T-cell (primary cell): ENCODE measurements at places on chromosomes 13 and 19. TPM values are rescaled to one million over a fixed set of nuclear protein-coding genes. Genes with fewer than 3 reads are reported as not detected.

DNA sequence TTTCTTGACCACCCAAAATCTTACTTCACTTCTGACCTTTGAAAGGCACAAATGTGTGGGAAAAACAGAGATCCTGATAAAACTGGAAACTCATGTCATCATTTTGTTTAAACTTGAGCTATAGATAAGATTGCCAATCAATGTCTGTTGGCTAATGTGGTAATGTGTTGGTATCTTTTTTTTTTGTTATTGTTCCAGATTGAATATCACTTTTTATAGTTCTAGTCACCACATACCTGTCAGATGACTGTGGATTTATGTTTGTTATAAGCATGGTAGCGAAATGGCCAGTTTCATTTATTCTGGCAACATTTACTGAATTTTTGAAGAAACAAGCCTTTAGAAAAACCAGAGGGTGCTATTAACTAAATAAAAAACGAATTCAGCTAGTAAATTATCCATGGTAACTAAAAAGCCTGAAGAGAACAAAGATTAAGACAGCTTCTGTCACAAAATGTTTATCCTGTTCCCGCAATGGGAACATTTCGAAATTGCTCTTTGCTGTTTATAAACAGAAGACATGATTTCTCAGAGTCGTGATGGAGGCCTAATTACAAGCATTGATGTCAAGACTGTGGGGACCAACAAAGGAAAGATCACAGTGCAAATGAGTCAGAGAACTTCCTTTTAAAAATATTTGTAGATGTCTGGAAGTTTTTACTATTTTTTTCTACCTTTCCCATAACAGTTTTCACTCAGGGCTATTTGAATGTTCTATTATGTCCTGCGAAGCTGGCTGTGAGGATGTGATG, 82.9 kb upstream of the POSTN start:
- no peaks in the 10 kb centered on the region for H3K27me3 ChIP-seq
- H3K4me3 ChIP-seq: no peak overlapping the region
- H3K4me1 ChIP-seq: no peaks in the 10 kb centered on the region

GRCh38 chr13:39501702-39502324, 101.2 kb downstream of the LHFPL6 start:
- no peaks in the 10 kb centered on the region for H3K27me3 ChIP-seq
- no peaks in the 10 kb centered on the region for H3K36me3 ChIP-seq

DNA sequence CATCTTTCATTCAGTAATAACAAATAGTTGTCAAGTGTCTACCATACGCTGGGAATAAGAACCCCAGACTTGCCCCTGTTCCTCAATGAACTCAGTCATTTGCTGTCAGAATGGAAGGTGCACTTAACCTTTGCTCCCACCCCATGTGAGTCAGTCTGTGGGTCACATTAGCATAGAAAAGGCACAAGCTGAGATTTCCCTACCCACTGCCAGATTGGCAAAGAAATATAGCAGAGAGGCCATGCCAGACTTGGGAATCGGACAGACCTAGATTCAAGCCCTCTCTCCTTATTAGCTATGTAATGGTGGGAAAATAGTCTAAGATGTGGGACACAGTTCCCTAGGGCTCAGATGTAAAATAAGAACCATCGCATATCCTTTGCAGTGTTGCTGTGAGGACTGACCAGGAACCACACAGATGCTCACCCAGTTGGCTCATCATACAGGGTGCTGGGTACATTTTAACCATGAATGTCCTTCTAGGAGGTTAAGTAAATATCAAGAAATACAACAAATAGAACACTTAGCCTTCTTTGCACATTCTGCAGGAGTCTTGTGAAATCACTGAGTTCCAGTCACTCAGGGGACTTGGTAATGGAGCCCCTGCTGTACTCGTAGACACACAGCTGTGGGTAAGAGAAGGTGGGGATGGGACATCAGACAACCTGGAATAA, 218.2 kb downstream of the FGF14 start:
- H3K27me3 ChIP-seq: no peaks in the 10 kb centered on the region
- no peak for DNase-seq
- H3K4me3 ChIP-seq: no peak overlapping the region
- H3K36me3 ChIP-seq: no peaks in the 10 kb centered on the region

DNA sequence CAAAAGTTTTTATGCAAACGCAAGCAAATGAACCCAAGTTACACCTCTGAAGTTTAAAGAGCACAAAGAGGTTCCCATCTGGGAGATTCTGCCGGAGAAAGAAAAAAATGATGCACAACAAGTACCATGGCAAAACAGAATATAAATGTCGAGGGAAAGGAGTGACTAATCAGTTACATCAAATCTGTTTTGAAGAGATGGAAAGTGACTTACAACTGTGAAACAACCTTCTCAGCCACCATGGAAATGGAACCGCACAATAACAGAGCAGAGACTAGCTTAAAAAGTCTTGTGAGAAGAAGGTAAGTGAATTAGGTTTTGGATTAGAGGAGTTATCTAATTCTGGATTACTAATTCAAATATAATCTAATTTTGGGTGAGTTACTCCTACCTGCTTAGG, 2.4 kb downstream of the HSPH1 start:
- H3K36me3 ChIP-seq: no peaks in the 10 kb centered on the region
- H3K27ac ChIP-seq: no peak overlapping the region
- DNase-seq: no peak
- H3K4me3 ChIP-seq: no peak overlapping the region
- peaks cover 31% of the 10 kb centered on the region for H3K4me1 ChIP-seq

GRCh38 chr13:77502104-77502720, 33.3 kb upstream of the SCEL start:
- H3K27me3 ChIP-seq: no peaks in the 10 kb centered on the region
- H3K4me3 ChIP-seq: no peak overlapping the region
- DNase-seq: no peak
- no peaks in the 10 kb centered on the region for H3K4me1 ChIP-seq

GRCh38 chr19:55149078-55150003, at the start of gene TNNT1:
TSS of gene TNNT1 (minus strand) at chr19:55149206. CDS start at chr19:55147157, 2,049 bp downstream.
- no peak within 1 kb of the TSS for H3K4me3 ChIP-seq
- peaks cover 3% of the 10 kb centered on the region for H3K4me1 ChIP-seq
- no peak within 1 kb of the TSS for H3K27ac ChIP-seq
- no peaks in the 10 kb centered on the region for H3K36me3 ChIP-seq
- peaks cover 2% of the 10 kb centered on the region for H3K27me3 ChIP-seq

- no peak overlapping the region for H3K27ac ChIP-seq
- H3K36me3 ChIP-seq: no peaks in the 10 kb centered on the region
- H3K4me1 ChIP-seq: no peaks in the 10 kb centered on the region
Measured at GRCh38 chr19:33334271-33334670, 31.9 kb upstream of the CEBPA start.

GRCh38 chr13:42272115-42272803, at the start of gene AKAP11:
TSS of gene AKAP11 (plus strand) at chr13:42272152. CDS start at chr13:42286349, 14,197 bp downstream.
- H3K27ac ChIP-seq: peak within 1 kb of the TSS; percentile 90
- H3K36me3 ChIP-seq: no peaks in the 10 kb centered on the region
- no peaks in the 10 kb centered on the region for H3K27me3 ChIP-seq
- H3K4me3 ChIP-seq: peak within 1 kb of the TSS; percentile 81
- peak; percentile 23 for DNase-seq

DNA sequence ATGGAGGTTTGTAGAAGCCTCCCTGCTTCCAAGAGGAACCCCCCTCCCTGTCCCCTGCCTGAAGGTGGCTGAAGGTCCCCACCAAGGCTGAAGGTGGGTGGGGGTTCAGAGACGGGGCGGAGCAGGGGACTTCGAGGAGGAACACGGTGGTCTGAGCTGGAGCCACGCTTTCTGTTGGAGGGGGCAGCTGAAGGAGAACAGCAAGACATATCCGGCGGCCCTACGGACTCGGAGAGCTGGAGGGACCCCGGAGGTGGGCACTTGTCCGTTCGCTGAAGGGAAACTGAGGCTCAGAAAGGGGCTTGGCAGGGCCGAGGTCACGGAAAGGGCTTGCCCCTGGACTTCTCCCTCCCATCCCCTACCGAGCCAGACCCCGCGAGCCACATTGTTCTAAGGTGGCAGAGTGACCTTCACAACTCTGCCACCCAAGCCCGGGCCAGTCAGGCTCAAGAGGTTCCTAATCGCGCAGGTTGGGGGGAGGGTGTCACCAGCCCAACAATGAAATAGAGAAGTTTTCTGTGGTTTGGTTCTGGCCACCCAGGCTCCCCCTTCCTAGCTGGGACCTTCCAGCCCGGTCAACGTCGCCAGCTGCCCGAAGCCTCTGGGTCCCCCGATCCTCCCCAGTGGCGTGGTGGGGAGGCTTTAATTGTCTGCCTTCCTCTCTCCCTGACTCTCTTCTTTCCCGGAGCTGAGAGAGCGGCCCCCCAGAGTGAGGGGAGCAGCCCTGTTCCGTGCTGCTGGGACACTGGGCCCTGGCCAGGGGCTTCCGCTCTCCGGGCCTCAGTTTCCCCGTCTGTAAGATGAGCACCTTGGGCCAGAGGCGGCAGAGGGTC, 15.5 kb upstream of the KCNN1 start:
- no peaks in the 10 kb centered on the region for H3K36me3 ChIP-seq
- H3K27me3 ChIP-seq: no peaks in the 10 kb centered on the region
- H3K4me1 ChIP-seq: peaks cover 2% of the 10 kb centered on the region
- no peak overlapping the region for H3K27ac ChIP-seq
- H3K4me3 ChIP-seq: no peak overlapping the region

GRCh38 chr19:17409990-17410389, 4.6 kb upstream of the BST2 start:
- no peak overlapping the region for H3K4me3 ChIP-seq
- no peak overlapping the region for H3K27ac ChIP-seq
- DNase-seq: no peak
- H3K27me3 ChIP-seq: no peaks in the 10 kb centered on the region

DNA sequence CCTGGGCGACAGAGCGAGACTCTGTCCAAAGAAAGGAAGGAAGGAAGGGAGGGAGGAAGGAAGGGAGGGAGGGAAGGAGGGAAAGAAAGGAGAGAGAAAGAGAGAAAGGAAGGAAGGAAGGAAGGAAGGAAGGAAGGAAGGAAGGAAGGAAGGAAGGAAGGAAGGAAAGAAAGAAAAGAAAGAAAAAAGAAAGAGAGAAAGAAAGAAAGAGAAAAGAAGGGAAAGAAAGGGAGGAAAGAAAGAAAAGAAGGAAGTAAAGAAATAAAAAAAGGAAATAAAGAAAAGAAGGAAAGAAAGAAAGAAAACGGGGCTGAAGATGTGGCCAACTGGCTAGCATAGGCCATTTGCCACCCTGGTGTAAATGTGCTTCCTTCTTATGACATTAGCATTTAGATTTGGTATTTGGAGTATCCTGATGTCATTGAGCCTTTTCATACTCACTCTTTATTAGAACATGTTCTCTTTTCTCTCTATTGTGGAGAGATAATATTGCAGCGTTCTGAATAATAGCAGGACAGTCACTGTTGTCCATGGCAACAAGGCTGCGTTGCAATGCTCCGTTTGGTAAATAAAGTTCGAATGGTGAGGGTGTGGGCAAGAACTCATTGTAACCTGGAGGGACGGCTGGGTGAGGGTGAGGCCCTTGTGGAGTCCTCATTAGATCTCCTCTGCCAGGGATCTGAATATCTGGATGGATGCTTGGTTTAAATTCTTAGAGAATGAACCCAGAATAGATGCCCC, 173.9 kb upstream of the UBL3 start:
- H3K27ac ChIP-seq: no peak overlapping the region
- no peak overlapping the region for H3K4me3 ChIP-seq
- no peaks in the 10 kb centered on the region for H3K4me1 ChIP-seq
- H3K27me3 ChIP-seq: peaks cover under 1% of the 10 kb centered on the region
- H3K36me3 ChIP-seq: no peaks in the 10 kb centered on the region

- H3K27me3 ChIP-seq: no peaks in the 10 kb centered on the region
- peaks cover 22% of the 10 kb centered on the region for H3K36me3 ChIP-seq
- no peak overlapping the region for H3K27ac ChIP-seq
- H3K4me3 ChIP-seq: no peak overlapping the region
- H3K4me1 ChIP-seq: no peaks in the 10 kb centered on the region
Measured at GRCh38 chr13:46721054-46721453, 75.9 kb downstream of the ESD start.

DNA sequence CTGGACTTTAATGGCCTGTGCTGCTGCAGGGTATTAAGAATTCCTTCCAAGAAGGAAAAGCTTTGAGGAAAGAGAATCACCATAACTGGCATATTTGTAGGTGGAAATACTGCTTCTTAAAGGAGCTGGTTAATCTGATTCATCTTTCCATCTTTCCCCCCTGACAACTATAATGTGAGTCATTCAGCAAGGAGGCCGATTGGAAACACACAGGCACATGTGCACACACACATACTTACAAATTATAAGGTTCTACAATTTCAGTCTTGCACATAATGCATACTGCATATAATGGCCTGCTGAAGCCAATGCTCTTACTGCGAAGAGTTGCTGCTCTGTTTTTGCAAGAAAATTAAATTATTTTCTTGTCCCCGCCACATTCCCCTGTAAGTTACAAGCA, 78.8 kb upstream of the TPP2 start:
- H3K36me3 ChIP-seq: no peaks in the 10 kb centered on the region
- H3K4me3 ChIP-seq: no peak overlapping the region
- H3K4me1 ChIP-seq: no peaks in the 10 kb centered on the region
- no peak for DNase-seq
- H3K27ac ChIP-seq: no peak overlapping the region

- no peaks in the 10 kb centered on the region for H3K36me3 ChIP-seq
- peak; percentile 42 for DNase-seq
- H3K4me3 ChIP-seq: no peak overlapping the region
- peaks cover 74% of the 10 kb centered on the region for H3K4me1 ChIP-seq
- H3K27me3 ChIP-seq: no peaks in the 10 kb centered on the region
- peak overlapping the region; percentile 74 for H3K27ac ChIP-seq
Measured at GRCh38 chr19:38686530-38686888, 39.1 kb downstream of the ACTN4 start.

GRCh38 chr19:40806423-40807146, 7.6 kb downstream of the EGLN2 start:
- peak; percentile 91 for DNase-seq
- peak overlapping the region; percentile 85 for H3K27ac ChIP-seq
- peak overlapping the region; percentile 6 for H3K4me3 ChIP-seq
- H3K36me3 ChIP-seq: peaks cover 11% of the 10 kb centered on the region
- H3K4me1 ChIP-seq: peaks cover 64% of the 10 kb centered on the region

The STARD13 gene
- total RNA-seq: not detected

The ACER1 gene
- total RNA-seq: 2.3 TPM

The PRTN3 gene
- not detected for total RNA-seq

The A1BG gene
- 17.9 TPM for total RNA-seq

The TLE6 gene
- total RNA-seq: 0.61 TPM

The CGB8 gene
- total RNA-seq: not detected

The ZNF222 gene
- total RNA-seq: 6.6 TPM

The LGI4 gene
- total RNA-seq: 0.89 TPM

The MLNR gene
- not detected for total RNA-seq
